ENCODE measurements at places on chromosomes 12 and 14.

DNA sequence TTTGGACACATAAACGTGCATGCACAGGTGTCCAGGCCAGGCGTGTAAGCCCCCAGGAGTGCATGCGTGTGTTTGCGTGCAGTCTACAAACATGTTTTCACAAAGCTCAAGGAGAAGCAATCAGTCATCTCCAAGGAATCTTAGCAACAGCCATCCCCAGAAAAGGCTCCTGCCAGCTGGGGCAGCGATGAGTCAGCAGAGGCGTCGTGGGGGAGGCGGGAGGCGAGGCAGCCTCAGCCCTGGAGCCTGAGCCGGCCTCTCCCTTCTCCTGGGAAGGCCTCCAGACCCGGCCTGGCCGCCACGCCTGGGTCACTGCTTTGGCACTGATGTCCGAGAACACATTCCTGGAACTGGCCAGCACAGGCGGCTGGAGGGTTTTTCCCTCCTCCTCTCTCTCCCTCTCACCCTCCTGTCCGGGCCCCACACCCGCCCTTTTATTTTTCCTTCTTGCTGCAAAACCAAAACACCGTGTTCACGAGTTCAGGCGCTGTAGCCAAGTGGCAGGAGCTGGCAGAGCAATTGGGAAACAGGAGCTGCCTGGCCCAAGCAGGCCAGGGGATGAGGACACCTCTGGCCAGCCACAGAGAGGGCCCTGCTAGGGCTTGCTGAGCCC lies 92.7 kb downstream of the LRRC74A start:
- no peak for DNase-seq

GRCh38 chr12:67647181-67647798 lies 1.3 kb upstream of the DYRK2 start:
- DNase-seq, result no peak

GRCh38 chr12:5830111-5830510 lies 114.9 kb downstream of the ANO2 start:
- DNase-seq, result no peak

DNA sequence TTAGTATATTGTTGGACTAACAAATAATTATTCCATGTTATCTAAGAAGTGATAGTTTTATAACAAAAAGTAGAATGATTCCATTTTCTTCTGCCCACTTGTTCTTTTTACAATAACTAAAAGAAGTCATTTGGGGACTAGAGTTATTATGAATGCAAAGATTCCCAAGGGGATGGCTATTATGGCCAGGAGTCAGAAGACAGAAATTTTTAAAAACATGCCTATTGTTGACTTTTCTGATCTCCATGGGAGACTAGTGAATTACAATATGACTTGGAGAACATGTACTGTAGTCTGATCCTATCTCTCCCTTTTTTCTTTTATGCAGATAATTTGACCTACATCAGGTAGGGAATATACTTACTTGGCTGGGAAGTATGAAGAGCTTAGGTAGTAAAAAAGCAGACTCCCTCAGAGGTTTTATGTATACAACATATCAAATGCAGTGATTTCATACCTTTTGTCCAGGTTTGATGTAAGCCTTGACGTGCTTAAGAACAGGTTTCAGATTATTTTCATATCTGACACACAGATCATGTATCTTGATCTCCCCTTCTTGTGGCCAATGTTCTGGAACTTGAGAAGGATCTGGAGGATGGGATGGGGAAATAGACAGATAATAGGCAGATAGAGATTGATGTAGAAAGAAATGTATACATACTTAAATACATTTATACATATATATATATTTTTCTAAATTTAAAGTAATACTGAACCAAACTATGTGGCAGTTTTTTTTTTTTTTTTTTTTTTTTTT lies 41.0 kb upstream of the KCNJ8 start:
- no peak for DNase-seq

DNA sequence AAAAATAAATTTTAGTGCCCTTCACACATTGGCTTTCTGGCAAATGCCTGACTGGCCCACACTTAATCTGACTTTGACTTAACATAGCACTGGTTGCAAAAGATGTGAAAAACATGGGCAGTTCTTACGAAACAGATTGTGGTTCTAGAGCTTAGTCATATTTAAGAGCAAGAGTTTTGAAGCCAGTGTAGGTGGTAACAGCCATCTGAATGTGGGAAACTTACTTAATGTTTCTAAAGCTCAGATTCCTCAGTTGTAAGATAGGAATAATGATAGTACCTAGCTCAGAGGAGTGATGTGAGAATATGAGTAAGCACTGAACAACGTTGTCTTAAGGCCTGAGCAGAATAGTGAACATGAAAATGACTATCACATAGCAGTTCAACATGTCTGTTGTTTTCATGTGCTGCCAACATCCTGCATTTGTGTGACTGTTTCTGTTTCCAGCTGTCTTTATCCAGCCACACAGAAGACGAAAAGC lies 262.7 kb downstream of the SYT1 start:
- no peak for DNase-seq

DNA sequence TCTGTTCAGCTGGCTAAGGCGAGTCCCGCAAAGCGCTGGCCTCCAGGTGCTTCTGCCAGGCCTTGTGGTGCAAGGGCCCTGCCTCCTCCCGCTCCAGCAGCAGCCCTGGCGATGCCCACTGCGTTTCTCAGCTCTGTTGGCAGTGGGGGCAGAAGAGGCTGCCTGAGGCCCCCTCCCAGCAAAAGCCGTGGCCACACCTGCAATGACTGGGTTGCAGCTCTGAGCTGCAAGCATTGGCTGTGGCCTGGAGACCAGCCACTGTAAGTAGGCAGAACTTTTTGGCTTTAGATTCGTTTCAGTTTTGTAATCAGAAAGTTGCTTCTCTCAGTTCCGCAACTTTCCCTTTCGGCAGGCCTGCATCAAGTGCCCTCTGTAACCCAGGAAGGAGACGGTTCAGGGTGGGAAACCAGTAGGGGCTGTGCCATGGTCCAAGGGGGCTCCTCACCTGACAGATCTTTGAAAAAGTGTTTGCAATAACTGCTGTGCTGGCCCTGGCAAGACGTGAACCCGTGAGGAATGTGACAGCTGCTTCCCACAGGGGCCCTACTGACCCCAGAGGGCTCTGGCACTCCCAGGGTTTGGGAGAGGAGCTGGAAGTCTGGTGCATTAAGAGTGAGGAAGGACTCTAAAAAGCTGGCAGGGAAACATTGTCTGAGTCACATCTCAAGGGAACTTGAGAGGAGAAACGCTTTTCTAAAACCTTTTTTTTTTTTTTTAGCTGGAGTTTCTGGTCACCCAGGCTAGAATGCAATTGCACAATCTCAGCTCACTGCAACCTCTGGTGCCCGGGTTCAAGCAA lies 54.5 kb upstream of the MAX start:
- no peak for DNase-seq

DNA sequence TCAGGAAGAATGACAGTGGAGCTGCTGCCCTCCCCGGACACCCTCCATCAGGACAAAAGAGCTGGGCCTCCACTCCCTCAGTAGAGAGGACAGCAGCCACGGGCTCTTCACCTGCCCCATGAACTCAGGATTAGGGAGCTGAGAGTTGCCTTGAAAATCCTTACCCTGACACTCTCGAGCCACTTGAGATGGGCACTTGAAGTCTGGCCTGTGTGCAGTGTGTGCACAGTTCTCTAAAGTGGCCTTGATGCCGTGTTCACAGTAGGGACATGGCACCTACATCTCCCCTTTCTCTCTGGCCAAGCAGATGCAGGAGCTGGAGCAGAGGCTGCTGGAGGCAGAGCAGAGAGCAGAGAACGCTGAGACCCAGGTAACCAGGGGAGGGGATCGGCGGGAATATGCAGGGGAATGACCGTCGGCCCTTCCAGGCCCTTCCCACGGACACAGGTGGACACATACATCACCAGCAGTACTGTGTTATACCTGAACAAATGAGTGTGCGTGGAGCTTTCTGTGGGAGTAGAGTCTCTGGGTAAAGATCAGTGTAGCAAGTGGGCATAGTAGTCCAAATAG lies 22.5 kb downstream of the PLEKHH1 start:
- DNase-seq, result no peak

DNA sequence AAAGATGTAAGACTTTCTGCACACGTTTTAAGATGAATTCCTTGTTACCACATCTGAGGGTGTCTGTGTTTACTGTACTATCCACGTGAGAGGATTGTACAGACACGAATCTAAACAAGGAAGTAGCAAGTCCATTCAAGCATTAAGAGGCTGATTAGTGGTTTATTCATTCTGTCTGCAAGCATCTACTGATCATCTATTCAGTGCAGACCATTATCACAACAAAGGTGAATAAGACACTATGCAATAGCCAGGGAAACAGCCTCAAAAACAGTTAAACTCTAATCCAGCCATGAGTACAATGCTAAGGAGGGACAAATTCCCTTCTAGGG lies 111.6 kb upstream of the PZP start:
- no peak for DNase-seq

- no peak for DNase-seq
Measured at GRCh38 chr12:54033106-54033979, 493 bp downstream of the HOXC5 start.

GRCh38 chr14:71273366-71273765 lies 366.1 kb downstream of the PCNX1 start:
- no peak for DNase-seq

- no peak for DNase-seq
Measured at GRCh38 chr12:47376927-47377326, 297.2 kb upstream of the AMIGO2 start.

GRCh38 chr12:21172079-21172478 lies 41.1 kb downstream of the SLCO1B1 start:
- DNase-seq, result no peak

DNA sequence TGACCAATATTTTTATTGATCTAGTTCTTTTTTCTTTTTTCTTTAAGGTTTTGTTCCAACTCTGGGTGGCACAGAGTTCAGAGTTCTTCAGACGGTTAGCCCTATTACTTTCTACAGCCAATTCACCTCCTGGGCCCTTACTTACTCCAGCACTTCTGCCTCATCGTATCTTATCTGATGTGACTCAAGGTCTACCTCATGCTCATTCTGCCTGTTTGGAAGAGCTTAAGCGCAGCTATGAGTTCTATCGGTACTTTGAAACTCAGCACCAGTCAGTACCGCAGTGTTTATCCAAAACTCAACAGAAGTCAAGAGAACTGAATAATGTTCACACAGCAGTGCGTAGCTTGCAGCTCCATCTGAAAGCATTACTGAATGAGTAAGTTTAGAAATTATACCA lies 64.7 kb downstream of the VEZT start:
- no peak for DNase-seq

DNA sequence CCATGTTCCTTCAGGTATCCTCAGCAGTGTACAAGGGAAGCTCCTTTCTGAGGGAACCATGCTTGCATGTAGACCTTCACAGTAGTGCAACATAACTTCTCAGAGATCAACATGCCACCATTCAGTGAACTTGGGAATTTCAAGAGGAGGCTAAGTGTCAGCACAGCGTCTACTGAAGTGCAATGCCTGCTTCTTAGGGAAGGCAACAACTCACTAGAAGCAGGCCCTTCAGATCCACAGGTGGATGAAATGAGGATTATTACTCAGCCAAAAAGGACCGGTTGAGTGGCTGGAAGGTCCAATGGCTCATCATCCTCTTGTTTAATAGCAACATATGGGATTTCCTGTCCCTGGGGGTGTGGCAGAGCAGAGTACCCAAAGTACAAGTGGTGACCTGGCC lies 18.7 kb downstream of the RNASE10 start:
- no peak for DNase-seq
